ENCODE measurements at places on chromosomes 7 and 10. TPM values are rescaled to one million over a fixed set of nuclear protein-coding genes. Genes with fewer than 3 reads are reported as not detected.

The CDC14C gene
- not detected for total RNA-seq

The COL17A1 gene
- total RNA-seq, result 0.43 TPM

The C7orf57 gene
- total RNA-seq, result not detected

The TUBB8 gene
- not detected for total RNA-seq

The ZPBP gene
- total RNA-seq, result not detected

The CUZD1 gene
- not detected for total RNA-seq

The OPN4 gene
- 0.41 TPM for total RNA-seq

The FAM237B gene
- total RNA-seq, result not detected

The VGF gene
- not detected for total RNA-seq

The LRIT1 gene
- not detected for total RNA-seq

The NEBL gene
- 666 TPM for total RNA-seq

The TRIM73 gene
- 0.41 TPM for total RNA-seq

The NPC1L1 gene
- total RNA-seq, result 0.05 TPM

The NEUROG3 gene
- total RNA-seq, result not detected

The NAT16 gene
- not detected for total RNA-seq

The COL13A1 gene
- 1.0 TPM for total RNA-seq

The MYO1G gene
- total RNA-seq, result 1.9 TPM

The ZMIZ2 gene
- 62.2 TPM for total RNA-seq
